Pulmonary artery endothelial cell (primary cell): ENCODE measurements at places on chromosomes 4 and X. TPM values are rescaled to one million over a fixed set of nuclear protein-coding genes. Genes with fewer than 3 reads are reported as not detected.

DNA sequence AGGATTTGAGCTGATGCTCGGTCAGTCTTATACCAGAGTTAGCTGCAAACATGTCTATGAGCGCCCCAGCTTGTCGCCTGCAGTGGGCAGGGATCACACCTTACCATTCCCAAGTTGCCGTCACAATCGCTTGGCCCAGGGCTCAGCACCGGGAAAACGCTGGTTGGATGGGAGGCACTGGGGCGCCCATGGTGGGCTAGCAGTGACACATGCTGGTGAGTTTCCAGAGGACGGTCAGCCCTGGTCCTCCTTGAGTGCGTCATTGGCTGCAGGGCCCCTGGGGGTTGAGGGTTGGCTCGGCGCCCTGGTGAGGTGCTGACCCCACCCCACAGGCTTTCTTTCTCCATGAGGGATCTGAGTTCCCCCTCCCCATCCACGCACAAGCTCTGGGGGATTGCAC, 50.4 kb downstream of the SORCS2 start:
- no peak for DNase-seq

VGLL1 gene
- total RNA-seq = not detected in 2 replicates

- no peak for DNase-seq
These were observed 50.5 kb upstream of the ADGRG2 start for GRCh38 chrX:19172741-19173140.

- DNase-seq = peak; percentile 30
These were observed 64.4 kb upstream of the KLHL13 start for GRCh38 chrX:118181030-118181429.

DNA sequence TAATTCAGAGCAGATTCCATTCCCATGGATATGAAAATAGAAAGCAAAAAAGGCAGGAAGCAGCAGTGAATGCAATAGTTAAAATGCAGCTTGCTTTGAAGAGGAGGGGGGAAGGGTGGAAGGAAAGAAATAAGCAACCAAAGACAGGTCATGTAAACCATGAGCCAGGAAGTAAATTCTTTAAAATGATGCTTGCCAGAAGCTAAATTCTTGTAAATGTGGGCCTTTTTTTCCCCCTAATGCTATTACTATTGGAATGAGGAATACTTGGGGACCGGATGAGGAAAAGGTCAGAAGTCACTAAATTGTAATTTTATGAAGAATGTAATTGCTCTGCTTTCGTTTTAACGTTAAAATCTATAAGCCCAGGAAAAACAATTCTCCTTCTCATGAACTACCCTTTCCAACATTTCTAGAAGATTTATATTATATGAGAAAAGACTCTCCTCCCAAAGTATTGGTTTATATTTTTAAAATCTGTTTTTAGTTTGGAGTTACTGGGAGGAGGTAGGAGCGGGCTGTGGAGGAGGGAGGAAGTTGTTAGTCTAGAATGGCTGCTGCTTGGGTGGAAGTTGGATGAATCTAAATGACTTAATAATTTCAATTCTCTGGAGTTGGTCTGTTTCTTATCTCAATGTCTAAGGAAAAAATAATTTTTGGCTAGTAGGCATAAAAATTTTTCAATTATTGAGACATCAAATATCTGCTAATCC, 77.6 kb upstream of the PCDH18 start:
- DNase-seq = no peak

GRCh38 chr4:85741381-85741780, 266.4 kb downstream of the ARHGAP24 start:
- no peak for DNase-seq

PRPS2 gene
- total RNA-seq = 37.6 and 39.7 TPM in 2 replicates

DNA sequence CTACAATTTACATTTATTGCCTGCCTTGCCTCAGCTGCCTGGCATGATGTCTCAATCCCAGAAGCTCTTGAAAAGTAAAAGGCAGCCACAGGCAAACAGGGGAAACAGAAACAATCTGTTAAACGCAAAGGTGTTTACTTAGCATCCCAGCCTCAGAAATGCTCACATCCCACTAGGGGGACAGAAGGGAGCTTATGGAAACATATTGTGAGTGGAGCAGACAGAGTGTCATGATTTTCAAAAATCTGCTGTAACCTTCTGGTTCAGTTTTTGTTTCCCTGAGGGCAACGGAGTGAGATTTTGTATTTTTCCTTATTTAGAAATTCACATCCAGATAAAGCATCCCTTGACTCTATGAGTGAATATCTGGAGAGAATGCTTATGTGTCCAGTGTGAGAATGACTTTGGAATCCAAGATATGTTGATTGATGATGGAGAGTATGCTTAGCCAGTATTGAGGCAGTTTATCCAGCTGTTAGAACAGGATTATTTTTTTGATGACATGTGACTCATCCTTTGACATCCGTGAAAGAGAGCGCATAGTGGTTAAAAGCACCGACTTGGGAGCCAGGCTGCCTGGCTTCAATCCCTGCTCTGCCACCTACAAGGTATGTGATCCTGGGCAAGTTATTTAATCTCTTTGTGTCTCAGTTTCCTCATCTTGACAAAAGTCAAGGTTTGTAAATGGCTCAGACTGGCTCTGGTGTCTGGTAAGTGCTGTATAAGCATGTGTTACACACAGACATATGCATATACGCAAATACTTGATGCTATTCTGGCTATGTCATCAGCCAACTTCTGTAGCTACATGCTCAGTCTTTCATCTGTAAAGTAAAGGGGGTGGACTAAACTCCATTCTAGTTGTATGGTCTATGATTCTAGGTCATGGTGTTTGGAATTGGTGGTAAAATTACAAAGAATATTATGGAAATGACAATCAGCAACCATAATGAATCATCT, 381.2 kb downstream of the RAPGEF2 start:
- DNase-seq = no peak

UXT gene
- total RNA-seq = 89.2 and 117 TPM in 2 replicates

DNA sequence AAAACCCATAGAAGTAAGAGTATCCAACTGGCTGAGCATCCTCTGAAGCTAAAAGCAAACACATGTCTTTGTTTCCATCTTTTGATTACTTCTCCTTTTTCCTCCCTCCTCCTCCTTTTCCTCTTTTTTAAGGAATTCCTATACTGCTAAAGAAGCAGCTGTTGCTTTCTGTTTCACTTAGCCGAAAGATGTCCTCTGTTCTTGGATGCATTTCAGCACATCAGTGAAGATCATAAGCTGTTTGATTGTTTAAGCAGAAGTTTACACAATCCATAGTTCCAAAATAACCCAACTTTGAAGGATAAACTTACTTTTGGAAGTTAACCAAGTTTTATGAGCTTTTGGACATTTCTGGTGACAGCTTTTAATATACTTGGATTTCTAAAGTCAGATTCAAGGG, 55.1 kb upstream of the TNIP3 start:
- DNase-seq = no peak

MAP9 gene
- 0.04 and 0.07 TPM in 2 replicates for total RNA-seq

YY2 gene
- total RNA-seq = 1.1 and 1.6 TPM in 2 replicates

- DNase-seq = no peak
These were observed 23.9 kb downstream of the APOO start for GRCh38 chrX:23883737-23884354.

DNA sequence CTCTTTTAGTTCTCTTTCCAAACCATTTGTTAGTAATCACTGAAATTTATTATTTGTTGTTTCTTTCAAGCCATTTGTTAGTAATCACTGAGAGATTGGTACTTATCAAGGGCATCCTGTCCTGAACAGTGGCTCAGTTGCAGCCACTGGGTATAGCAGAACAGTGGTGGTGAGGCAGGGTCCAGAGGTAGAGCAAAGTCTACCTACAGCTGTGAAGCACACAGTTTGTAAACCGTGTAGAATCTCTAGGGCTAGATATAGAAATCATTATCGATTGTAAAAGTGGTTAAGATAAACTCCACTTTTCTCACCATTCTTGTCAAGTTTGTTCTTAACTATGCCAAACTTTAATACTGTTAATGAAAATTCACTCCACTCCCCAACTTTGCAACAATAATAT, 4.1 kb downstream of the JADE3 start:
- no peak for DNase-seq

KIAA1210 gene
- not detected in 2 replicates for total RNA-seq

DNA sequence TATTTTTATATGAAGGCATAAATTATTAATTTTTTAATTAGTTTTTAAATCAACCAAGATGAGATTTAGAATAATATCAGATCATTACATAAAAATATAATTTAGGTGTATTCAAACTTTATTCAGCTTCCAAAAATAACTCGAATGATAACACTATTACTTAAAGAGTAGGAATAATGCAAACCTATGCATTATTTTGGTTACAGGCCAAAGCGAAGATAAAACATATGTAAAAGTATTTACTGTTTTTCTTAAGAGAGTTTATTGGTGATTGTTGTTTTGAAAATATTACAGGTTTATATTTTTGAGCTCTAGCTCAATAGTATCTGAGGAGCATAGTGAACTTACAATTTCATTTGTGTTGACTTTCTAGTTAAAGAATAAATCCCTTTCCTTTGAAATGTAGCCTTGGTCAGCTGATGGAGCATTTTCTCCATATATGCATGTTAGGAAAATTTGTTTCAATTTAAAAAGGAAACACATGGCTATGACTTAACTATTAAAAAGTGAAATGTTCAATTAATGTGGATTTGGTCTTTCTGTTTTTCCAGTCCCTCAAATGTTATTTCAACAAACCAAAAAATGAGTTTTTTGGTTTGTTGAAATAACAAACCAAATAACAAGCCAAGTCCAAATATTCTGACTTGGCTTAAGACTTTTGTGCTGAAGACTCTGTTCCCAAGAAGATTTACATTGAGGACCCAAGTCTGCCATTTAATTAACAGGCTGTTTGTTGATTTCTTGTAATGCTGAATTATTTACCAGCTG, 346.9 kb downstream of the ARHGAP24 start:
- DNase-seq = no peak

SOX3 gene
- total RNA-seq = not detected in 2 replicates

GRCh38 chr4:124337874-124338273, 374.7 kb downstream of the ANKRD50 start:
- DNase-seq = no peak

DNA sequence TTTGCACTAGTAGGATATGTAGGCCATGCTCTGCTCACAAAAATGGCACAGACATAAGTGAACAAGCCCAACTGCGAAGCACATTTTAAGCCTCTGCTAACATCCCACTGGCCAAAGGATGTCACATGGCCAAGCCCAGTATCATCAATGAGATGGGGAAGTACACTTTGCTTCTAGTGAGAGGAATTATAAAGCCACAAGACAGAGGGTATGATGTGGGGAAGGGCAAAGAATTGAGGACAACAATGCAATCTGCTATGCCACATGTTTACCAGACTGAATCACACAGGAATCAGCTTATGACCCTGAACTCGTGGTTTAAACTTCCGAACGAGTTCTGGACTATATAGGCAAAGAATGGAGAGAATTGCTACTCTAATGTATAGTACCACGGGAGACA, 39.1 kb downstream of the SUPT20HL1 start:
- DNase-seq = no peak

DNA sequence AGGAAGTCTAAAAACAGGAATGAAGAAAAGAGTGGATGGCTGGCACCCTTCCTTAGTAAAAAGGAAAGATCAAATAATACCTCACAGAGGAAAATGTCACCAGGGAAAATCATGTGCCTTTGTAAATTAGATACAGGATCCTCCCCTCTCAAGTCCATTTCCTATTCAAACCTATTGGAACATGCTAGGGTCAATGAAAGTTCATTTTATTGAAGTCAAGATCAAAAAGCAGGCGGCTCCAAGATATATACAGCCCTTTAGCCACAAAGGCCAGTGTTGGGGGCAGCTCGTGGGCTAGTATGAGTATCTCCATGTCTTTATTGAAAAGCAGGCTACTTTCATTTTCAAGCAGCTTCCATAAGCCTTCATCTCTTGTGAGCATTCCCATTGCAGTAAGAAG, 141.1 kb downstream of the QDPR start:
- no peak for DNase-seq

ALAS2 gene
- total RNA-seq = not detected in 2 replicates

ADGRG4 gene
- not detected in 2 replicates for total RNA-seq
